Gastroesophageal sphincter (tissue), 4 donors: ENCODE measurements at places on chromosomes 7 and 10.

- ATAC-seq = no peak
Observed at GRCh38 chr10:128123846-128124245, 2.4 kb downstream of the MKI67 start.

DNA sequence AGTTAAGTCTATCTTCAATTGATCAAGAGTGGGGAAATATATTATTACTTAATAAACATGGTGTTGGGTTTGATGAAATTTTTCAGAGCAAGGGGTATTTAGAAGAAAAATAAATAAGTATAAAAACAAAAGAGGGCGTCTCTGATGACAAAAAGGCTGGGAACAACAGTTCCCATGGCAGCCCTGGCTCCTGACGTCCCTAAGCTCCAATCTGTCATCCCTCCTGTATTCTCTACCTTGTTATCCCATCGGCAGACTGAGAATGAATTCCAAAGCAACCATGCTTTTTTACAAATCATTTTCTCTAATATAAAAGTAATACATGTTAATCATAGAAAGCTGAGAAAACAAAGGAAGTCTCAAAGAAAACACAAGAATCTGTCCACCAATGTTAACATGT lies 55.5 kb downstream of the SORBS1 start:
- ATAC-seq = no peak

DNA sequence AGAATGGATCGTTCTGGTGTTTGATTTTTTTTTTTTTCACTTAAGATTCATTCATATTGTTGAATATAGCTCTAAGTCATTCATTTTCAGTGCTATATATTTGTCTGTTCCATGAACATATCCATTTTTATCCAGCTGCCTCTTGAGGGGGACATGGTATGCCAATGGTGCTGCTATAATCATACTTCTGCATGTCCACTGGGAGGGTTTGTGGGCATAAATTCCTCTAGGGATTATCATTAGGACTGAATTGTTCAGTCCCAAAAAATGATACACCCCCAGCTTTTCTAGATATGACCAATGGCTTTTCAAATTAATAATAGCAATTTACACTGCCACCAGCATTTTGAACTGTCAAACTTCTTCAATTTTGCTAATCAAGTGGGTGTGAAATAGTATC lies 41.1 kb downstream of the CAV1 start:
- ATAC-seq = no peak

DNA sequence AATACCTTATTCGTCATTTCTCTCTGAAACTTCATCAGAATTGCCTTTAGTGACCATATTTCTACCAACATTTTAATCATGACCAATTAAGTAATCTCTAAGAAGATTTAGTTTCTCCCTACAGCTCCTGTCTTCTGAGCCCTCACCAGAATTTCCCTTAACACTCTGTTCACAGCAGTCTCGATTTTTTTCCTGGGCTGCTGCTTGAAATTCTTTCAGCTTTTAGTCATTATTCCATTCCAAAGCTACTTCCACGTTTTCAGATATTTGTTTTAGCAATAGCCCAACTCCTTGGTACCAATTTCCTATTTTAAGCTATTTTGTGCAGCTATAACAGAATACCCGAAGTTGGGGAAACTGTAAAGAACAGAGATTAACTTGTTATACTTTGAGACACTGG lies 192.4 kb upstream of the DKK1 start:
- no peak for ATAC-seq

DNA sequence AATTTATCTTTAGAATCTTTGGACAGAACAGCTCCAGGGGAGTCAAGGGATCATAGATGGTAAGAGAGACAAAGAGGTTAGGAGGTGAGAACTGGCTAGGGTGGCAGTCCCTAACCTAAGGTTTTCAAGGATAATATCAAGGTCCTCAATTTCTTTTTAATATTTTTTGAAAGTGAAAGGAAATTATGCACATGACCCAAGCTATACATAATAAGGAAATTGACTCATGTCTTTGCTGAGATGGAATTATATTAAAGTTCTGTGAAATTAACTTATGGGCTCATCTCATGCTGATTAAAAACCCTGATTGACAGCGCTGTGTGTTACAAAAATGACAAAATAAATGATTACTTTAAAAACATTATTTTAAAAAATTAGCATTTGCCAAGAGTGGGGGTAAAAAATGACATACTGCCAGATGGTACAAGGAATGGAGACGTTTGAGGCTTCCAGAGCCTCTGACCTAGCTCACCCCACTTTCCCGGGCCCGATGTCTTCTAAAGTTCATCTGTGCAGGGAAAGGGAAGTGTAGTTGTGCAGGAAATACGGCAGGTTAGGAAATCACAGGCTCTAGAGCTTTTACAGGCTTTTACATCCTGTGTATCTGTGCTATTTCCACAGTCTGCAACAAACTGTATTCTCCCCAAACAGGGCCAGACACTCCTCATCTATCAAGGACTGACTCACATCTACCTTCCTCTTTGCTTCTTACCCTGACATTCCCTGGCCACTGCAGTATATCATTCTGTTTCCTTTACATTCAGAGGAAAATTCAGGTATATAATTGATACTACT lies 185.6 kb upstream of the PRSS58 start:
- no peak for ATAC-seq

- no peak for ATAC-seq
Observed at GRCh38 chr7:105011141-105011830, 2.7 kb upstream of the KMT2E start.

GRCh38 chr7:37741776-37742175 lies 58.2 kb downstream of the GPR141 start:
- no peak for ATAC-seq

DNA sequence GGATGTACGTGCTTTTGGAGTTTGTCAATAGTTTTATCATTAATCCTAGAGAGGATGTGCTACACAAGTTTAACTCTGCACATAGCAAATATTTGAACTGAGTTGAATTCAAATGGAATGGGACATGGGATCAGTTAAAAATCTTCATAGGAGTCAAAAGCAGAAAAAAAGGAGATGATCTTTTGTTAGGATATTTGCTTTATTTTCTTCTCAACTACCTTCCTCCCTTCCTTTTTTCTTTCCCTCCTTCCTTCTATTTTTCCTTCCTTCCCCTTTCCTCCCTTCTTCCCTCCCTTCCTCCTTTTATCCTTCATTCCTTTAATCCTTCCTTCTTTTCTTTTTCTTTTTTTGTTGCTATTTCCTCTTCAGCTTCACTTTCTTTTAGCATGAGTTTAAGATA lies 6.6 kb downstream of the PTPRZ1 start:
- ATAC-seq = no peak

DNA sequence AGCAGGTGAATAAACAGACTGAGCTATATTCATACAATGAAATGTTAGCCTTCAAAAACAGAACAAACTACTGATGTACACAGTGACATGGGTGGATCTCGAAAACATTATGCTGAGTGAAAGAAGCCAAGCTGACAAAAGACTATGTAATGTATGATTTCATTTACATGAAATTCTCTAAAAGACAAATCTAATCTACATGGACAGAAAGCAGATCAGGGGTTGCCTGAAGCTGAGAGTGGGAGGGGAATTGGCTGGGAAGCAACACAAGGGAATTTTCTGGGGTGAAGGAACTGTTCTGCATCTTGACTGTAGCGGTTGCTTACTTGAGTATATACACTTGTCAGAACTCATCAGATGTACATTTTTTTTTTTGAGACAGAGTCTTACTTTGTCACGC lies 121.7 kb upstream of the SVIL start:
- no peak for ATAC-seq

DNA sequence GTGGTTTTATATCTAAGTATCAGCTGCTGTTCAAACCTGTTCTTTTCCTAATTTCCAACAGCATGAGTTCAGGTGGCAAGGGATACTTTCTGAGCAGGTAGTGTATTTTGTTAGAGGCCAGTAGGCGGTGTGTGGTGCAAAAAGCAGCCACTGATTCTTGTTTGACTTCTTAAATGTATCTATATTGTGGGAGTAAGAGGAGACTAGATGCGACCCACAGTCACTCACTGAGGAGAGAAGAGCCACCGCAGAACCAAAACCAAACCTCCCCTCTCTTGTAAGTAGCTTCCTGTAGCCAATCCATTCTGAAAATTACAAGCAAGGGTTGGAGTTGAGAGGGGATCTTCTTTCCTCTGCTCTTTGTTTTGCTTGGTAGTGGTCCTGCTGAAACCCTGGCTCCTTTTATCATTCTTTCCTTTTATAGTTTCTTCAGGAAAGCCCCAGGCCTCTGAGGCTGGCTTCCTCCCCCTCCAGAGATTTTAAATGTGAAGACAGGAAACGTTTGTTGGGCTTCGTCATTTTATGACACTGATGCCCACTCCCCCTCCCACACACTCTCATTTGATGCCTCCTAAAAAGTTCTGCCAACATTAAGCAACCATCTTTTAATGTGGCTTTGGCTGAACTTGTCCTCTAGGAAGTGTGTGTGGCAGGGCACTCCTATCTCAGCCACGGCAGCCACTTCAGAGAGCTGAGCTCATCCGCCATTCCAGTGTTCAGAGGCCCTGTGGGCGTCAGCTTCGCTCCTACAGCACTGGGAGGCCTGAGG lies 566.0 kb downstream of the SUGCT start:
- no peak for ATAC-seq

- peak; percentile 72 for ATAC-seq
Observed at GRCh38 chr7:36207451-36208291, 54.6 kb downstream of the EEPD1 start.

- ATAC-seq = no peak
Observed at GRCh38 chr10:29926693-29927048, 132.7 kb downstream of the JCAD start.

DNA sequence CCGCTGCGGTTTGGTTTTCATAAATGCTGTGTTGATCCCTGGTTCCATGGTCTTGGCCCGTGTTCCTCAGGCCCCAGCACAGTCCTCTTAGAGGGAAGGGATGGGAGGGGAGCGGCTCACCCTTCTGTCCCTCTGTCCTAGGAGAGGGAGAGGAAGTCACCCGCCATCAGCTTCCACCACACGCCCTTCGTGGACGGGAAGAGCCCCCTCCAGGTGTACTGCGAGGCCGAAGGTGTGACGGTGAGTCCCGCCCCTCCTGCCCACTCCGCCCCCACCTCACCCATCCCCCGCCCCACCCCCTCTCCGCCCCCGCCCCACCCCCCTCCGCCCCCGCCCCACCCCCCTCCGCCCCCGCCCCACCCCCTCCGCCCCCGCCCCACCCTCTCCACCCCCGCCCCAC lies 37.5 kb upstream of the DPYSL4 start:
- no peak for ATAC-seq

GRCh38 chr7:74398426-74398825 lies 55.3 kb upstream of the GTF2IRD1 start:
- ATAC-seq = no peak

- ATAC-seq = no peak
Observed at GRCh38 chr7:91267171-91267955, 3.1 kb downstream of the FZD1 start.

GRCh38 chr10:76868098-76868977 lies 769.3 kb downstream of the KCNMA1 start:
- peak; percentile 66 for ATAC-seq

DNA sequence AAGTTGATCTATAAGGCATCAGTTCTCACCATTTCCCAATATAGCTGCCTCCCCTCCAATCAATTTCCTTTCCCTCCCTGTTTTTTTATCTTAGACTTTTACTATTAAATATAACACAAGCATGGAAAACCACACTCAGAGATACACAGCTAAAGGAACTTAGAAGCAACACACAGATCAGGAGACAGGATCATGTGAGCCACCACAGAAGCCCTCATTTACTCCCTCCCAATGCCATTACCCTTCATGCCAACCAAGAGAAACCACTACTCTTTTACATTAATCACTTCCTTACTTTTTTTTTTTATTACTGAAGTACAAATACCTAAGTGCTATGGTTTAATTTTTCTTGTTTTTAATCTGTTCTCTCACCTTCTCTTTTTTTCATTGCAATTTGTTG lies 33.0 kb downstream of the COG5 start:
- ATAC-seq = no peak

- no peak for ATAC-seq
Observed at GRCh38 chr10:110404825-110405224, 92.9 kb upstream of the DUSP5 start.

DNA sequence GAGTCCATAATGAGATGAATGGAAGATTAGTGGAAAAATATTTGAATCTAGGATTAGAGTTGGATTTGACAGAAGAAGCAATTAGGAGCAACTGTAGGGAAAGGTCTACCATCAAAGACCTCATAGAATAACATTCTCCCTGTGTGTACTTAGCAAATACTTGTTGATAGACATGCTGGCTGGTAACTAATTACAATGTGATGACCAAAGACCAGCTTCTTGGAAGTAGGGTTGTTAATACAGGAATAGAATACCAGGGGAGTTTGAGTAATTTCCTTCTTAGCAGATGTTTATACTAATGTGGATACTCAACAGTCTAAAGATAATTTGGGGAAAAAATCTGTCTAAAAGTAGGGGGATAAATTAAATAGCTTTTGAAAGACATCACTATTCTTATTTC lies 357.5 kb upstream of the BMPER start:
- ATAC-seq = no peak

DNA sequence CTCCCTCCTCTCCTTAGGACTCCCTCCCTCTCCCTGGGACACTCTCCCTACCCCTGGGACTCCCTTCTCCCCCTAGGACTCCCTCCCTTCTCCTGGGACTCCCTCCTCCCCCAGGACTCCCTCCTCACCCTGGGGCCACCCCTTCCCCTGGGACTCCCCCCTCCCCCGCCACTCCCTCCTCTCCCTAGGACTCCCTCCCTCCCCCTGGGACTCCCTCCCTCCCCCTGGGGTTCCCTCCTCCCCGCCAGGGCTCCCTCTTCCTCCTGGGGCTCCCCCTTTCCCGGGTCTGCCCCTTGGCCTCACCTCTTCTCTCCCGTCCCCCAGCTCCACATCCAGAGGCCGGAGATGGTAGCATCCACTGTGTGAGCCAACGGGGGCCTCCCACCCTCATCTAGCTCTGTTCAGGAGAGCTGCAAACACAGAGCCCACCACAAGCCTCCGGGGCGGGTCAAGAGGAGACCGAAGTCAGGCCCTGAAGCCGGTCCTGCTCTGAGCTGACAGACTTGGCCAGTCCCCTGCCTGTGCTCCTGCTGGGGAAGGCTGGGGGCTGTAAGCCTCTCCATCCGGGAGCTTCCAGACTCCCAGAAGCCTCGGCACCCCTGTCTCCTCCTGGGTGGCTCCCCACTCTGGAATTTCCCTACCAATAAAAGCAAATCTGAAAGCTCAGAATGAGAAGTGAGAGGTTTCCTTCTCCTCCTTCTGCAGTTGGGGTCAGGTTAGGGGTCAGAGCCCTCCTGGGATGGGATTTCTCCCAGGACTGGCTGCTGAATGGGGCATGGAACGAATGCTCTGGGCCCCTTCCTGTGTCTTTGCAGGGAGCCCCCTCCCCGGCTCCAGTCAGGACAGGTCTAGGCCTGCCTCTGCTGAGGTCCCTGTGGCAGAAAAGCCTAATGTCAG lies 1.4 kb upstream of the MUC17 start:
- no peak for ATAC-seq

GRCh38 chr7:116173051-116174028 lies 37.0 kb upstream of the TES start:
- ATAC-seq = no peak

DNA sequence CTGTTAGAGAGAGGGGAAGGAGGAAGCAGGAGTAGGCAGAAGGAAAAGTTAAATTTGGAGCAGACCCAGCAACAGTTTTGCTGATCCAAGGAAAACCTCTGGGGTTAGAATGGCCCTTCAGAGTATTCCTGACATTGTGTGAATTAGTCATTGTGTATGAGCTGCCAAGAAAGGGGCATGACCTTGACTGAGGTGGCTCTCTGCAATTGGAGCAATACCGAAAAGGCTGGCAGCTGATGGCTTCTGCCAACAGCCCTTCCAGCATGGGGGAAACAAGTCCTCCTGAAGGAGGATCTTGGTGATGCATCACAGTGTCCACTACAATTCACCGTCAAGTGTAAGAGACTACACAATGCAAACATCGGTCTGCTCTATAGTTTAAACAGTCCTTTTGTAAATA lies 20.6 kb upstream of the WASL start:
- peak; percentile 36 for ATAC-seq
